ENCODE measurements at places on chromosomes 2 and 18.

- DNase-seq: peak; percentile 75
Measured at GRCh38 chr2:98465456-98466226, 21.0 kb downstream of the INPP4A start.

GRCh38 chr2:229314117-229314516 lies 43.0 kb upstream of the PID1 start:
- no peak for DNase-seq

DNA sequence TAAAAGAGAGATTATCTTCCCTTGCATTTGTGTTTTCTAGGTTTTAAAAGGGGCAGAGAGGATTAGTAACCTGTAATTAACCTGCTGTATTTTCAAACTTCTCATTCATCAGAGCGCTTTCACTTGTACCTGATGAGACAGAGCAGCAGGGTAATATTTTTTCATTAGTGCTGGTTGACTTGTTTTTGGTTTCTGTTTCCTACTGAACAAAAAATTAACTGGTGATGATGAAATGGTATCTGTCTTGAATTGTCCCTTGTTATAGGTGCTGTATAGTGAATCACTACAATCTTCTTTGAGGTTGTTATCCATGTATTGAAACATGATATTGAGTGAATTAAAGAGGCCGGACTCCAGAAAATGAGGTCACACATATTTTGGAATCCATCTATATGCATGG lies 37.9 kb downstream of the CDH20 start:
- no peak for DNase-seq

DNA sequence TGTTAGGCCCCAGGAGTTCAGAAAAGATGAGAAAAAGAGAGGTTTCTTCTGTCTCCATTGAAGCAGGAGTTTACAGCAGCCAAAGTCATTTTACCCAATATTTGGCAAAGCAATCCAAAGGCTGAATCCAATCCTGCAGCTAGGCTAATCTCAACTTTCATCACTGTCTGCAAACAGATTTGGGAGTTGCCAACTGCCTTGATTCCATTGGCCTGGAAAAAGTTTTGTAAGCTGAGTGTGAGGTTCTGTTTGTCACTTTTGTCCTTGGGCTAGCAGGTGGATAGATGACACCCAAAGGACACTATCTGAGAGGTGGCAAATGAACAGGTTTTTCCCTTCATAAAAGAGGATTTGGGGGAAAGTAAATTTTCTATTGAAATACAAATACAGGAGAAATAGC lies 56.6 kb upstream of the SETBP1 start:
- no peak for DNase-seq

DNA sequence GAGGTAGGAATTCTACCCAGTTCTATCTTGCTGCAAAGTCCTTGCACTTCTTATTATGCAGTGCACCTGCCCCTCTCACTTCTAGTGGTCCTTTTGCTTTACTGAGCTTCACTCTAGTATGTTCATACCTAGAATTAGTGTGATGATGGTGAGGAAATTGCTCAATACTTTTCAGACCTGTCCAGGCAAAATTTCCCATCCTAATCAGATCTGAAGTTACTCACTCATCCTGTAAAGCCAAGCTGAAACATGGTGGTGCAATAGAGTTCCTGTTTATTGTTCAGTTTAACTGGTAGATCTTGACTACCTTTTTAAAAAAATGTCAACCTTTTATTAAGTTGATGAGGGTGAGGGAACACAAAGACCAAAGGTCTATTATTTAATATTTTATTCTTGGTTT lies 12.6 kb upstream of the FIGN start:
- DNase-seq: no peak

DNA sequence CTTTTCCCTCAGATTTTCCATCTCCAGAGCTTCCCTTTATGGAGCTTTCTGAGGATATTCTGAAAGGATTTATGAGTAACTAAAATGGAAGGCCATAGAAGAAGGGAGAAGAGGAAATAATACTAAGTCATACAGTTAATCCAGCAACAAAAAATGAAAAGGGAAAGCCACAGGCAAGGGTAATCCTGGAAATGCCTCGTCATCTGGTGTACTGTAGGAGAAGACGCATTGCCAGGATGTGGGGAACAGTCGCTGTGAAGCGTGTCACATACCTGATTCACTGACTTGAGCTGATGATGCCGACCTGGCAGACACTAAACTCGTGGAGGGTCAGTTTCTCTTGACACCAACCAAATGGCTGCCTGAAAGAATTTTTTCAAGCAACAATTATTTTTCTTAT lies 34.7 kb upstream of the ALPP start:
- no peak for DNase-seq

- no peak for DNase-seq
Measured at GRCh38 chr2:47720036-47720435, 62.9 kb upstream of the MSH6 start.

GRCh38 chr2:45300026-45300750 lies 290.9 kb upstream of the SIX2 start:
- no peak for DNase-seq

DNA sequence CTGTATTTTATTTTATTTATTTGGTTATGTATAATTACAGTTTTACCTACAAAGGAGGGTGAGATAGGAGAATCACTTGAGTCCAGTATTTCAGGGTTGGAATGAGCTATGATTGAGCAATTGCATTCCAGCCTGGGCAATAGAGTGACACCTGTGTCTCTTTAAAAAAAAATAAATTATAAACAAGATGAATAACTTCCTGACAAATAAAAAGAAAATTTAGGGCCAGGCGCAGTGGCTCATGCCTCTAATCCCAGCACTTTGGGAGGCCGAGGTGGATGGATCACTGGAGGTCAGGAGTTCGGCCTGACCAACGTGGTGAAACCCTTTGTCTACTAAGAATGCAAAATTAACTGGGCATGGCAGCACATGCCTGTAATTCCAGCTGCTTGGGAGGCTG lies 17.3 kb downstream of the MTA3 start:
- no peak for DNase-seq
